ENCODE measurements at places on chromosomes 12 and 14.

- DNase-seq: no peak
Measured at GRCh38 chr12:52837413-52837741, 3.3 kb upstream of the KRT79 start.

DNA sequence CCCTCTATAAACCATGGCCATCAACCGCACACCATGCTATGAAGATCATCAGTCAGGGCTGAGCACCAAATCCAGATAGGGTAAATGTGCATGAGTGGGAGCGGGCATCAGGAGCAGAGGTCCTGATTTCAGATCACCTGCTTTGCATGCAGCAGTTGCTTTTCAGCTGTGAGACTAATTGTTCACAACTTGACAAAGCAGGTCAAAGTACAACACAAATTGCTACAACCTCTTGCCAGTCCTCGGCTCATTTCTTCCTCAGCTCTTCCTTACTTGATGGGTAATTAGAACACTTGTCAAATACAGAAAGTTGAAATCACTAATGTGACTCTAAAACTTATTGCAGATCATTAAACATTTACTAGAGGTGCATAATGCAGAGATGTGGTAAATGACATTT lies 171.6 kb downstream of the PPM1H start:
- DNase-seq: no peak

- no peak for DNase-seq
Measured at GRCh38 chr14:52266782-52267181, 716 bp upstream of the PTGDR start.

- DNase-seq: no peak
Measured at GRCh38 chr14:67889455-67889854, 69.9 kb downstream of the RAD51B start.

GRCh38 chr12:71876137-71876799 lies 36.7 kb downstream of the TBC1D15 start:
- no peak for DNase-seq

DNA sequence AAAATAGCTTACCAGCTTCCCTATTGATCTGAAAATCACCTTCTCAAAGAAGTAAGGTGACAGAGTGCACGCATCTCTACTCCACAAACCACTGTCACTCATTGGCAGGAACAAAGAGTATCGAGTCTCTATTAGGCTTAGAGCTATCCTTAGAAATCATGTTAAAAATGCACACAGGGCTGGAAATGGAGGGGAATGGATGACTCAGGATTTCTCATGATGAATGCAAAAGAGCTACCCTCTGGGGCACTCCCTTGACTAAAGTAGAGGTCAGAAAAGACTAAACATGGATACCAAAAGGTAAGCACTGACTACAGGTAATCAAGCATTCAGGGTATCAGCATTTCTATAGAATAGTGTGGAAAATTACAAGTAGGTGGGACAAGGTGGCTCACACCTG lies 96.1 kb upstream of the ANO4 start:
- no peak for DNase-seq

- DNase-seq: no peak
Measured at GRCh38 chr12:123358035-123358434, 6.6 kb downstream of the SBNO1 start.

GRCh38 chr12:120102189-120103043 lies 14.1 kb downstream of the RAB35 start:
- DNase-seq: no peak

GRCh38 chr14:81268016-81268416 lies 47.3 kb upstream of the GTF2A1 start:
- no peak for DNase-seq

- no peak for DNase-seq
Measured at GRCh38 chr14:21136024-21136423, 19.8 kb downstream of the OR5AU1 start.

- DNase-seq: no peak
Measured at GRCh38 chr12:100796621-100797020, 2.0 kb downstream of the ANO4 start.

DNA sequence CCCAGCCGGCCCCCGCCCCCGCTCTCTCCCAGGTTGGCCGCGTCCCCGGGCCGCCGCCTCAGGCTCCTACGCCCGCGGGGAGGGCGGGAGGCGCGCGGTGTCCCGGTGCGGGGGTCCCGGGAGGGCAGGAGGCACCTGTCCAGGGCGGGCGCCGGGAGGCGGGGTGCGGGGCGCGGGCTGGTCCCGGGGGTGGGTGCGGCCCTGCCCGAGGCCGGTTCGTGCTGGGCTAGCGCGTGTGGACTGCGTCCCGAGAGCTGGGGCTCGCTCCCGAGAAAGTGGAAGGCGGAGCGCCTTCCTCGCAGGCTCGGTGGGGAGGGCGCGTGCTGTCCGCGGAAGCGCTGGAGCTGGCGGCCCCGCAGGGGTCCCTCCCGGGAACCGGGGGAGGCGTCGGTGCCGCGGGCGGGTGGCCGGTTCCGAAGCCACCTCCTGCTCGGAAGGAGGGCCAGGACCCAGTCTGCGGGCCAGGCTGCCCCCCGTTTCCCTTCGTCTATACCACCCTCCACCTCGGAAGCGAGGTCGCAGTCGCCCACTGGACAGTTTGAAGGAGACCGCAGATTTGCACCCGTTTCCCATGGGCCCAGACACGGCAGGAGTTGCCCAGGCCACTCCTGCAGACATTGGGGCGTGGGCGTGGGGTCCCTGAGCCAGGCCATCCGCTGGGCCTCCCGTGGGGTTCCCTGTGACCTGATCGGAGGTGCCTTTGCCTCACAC lies 636 bp downstream of the ZFYVE21 start:
- DNase-seq: no peak

DNA sequence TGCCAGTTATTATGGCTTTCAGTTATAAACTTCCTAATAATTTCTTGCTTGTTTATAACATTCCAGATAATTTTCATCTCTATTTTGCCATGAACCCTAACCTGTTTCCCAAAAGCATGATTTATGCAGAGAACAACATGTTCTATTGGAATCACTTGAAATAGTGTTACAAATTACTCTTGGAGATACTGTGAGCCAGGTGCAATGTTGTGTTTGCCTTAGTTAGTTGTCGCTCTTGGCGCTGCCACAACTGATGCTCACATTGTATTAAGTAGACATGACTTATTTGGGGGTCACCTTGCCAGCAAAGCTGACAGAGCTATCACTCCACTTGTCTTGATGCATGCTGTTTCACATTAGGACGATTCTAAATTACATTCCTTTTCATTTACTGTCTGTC lies 49.4 kb downstream of the TSPAN8 start:
- no peak for DNase-seq

GRCh38 chr14:75044322-75044721 lies 6.9 kb downstream of the MLH3 start:
- DNase-seq: no peak

GRCh38 chr14:50785457-50786063 lies 45.4 kb downstream of the NIN start:
- DNase-seq: no peak

DNA sequence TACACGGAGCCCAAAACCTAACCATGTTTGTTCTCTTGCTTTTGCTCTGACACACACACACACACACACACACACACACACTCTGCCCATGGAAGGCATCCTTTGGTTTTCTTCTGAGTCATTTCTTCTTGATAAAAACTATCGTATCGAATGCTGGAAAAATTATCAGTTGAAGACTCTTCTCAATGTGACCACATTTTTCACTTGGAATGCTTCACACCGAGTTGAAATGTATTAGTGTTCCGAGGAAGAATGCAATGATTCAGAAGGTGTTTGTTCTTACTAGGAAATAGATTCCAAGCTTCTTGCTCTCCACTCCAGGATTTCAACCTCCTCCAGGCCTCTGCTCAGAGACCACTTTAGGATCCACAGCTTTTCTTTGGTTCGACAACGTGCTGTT lies 226.3 kb downstream of the MON2 start:
- no peak for DNase-seq

DNA sequence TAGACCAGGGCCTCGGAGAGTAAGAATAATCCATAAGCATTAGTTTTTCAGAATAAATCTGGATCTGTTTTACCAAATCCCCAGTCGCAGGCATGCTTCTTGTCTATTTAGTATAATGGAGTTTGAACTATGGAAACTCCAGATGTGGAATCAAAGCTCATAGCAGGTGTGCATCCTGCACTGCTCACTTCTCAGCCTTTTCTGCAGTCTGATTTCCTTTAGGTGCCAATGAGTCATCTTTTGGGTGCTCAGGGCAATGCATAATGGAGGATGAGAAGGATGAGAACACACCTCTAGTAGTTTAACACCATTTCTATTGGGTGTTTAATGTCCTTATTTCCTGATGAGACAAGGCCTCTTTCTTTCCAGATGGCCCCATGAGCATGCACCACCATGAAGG lies 961.2 kb downstream of the TMEM121 start:
- DNase-seq: no peak

- DNase-seq: no peak
Measured at GRCh38 chr12:39646963-39647362, 27.4 kb upstream of the ABCD2 start.

DNA sequence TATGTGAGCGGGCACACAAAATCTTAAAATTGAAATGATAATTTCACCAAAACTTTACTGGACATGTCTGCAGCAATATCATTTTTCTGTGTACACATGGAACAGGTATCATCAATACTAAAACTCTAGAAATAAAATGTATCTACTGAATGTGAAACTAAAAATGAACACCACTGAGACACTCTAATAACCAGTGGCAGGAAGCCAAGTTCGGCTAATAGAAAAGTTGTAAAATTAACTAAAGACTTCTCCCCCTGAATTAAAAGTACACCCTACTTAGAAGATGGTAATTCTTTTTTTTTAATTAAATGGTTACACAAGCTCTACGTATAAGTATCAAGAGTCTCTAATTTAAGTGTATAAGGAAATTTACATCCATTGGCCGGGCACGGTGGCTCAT lies 227.2 kb downstream of the MED13L start:
- DNase-seq: no peak

- DNase-seq: no peak
Measured at GRCh38 chr14:33449268-33449667, 501.6 kb downstream of the EGLN3 start.

DNA sequence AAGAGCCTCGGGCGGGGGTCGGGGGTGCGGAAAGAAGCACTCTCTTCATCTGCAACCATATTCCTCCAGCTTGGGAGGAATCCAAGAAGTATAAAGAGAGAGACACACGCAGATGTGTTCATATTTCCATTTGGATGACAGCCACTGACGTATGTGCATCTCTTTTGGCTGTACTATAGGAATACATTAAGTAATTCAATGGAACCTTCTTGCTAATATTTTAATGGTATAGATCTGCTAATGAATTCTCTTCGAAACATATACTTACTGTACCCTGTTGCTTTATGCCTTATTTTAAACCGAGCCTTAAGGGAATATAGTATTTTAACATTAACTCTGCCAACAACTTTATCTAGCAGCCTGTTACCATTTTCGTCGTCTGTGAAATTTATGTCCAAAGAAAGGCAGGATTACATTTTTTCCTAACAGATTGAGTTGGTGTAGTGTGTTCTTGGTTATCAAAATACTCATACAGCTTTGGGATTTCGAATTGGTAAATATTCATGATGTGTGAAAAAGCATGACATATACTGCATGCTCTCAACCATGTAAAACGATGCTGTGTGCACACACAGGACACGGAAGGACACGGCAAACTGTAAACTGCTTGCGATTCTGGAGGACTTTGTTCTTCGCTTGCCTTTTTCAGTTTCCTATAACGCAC lies 84.5 kb downstream of the CCDC88C start:
- DNase-seq: no peak

DNA sequence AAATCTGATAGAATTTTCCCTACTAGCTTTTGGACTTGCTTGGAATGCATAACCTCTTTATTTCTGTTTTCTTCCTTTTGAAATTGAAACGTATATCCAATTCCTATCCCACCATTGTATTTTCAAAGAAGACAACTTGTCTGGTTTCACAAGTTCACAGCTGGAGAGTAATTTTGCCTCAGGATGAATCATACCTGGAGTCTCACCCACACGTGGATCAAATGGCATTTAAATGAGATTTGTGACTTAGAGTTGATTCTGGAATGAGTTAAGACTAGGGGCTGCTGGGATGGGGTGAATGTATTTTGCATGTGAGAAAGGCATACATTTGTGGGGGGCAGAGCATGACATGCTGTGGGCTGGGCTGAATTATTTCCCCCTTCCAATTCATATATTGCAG lies 516.5 kb upstream of the MGAT4C start:
- no peak for DNase-seq

DNA sequence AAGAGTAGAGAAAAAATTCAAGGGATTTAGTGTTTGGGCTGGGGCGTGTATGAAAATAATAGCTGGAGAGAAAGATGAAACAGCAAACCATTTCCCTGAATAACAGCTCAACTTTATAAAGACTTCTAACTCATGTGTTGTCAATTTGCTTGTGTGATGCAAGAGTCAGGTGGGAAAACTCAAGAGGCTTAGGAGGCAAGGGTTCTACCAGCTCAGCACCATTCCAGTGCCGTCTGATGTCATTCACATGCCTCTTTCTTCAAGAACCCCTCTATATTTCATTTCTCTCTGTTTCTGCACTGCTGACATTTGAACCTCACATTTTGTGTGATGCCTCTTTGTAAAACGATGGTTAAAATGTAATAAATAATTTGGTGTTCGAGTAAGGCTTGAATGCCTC lies 192.2 kb downstream of the PRKD1 start:
- DNase-seq: no peak

DNA sequence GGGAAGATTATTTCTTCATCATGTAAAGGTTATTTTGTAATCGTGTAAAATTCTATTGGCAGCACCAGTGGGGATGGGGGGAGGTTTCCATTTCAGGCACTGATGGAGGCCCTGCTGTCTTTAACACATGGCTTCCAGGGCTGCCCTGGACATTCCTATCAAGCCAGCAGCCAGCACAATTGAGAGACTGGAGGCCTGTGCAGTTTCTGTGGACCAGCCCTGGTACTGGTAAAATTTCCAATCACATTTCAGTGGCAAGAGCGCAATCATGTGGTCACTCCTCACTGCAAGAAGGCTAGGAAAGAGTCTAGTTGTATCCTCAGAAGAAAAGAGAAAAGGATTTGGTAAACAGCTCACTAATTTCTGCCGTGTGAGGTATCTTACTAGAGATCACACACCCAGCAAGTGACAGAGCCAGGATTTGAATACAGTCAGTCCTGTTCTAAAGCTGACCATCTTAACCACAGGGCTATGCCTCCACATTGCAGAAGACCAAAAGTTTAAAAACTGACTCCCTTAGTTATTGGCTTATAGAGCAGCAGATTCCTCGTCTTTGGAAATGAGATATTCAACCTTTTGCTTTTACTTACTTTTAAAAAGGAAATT lies 179.4 kb upstream of the ARHGAP5 start:
- no peak for DNase-seq

- no peak for DNase-seq
Measured at GRCh38 chr12:24997970-24998582, 49.2 kb upstream of the BCAT1 start.

DNA sequence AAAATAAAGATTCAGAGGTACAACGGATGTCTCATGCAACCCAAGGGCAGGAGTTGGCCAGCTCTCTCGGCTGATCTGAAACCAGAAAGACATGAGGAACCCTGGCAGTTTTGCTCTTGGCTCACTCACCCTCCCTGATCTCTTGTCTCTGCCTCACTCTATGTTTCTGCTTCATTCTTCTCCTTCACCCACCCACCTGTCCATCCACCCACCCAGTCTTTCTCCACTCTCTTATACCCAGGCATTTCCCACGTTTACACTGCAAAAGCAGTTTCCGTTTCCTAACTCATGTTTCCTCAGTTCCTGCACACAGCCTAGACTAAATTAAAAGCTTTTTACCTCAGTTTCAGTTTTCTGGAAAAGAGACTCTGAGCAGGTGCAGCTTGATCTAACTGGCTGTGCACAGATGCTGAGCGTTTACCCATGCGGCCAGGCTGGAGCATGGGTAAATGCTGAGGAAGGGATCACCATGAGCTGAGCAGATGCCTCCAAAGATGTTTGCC lies 157.6 kb downstream of the PRKCH start:
- DNase-seq: no peak
